Left ventricle myocardium inferior (tissue), 1 donor: ENCODE measurements at places on chromosomes 4 and X. TPM values are rescaled to one million over a fixed set of nuclear protein-coding genes. Genes with fewer than 3 reads are reported as not detected.

The PSAPL1 gene
- total RNA-seq, result not detected

GRCh38 chrX:107565015-107565414 lies 63.3 kb upstream of the PRPS1 start:
- no peak for DNase-seq

- no peak for DNase-seq
Observed at GRCh38 chr4:17310269-17310652, 201.6 kb downstream of the QDPR start.

DNA sequence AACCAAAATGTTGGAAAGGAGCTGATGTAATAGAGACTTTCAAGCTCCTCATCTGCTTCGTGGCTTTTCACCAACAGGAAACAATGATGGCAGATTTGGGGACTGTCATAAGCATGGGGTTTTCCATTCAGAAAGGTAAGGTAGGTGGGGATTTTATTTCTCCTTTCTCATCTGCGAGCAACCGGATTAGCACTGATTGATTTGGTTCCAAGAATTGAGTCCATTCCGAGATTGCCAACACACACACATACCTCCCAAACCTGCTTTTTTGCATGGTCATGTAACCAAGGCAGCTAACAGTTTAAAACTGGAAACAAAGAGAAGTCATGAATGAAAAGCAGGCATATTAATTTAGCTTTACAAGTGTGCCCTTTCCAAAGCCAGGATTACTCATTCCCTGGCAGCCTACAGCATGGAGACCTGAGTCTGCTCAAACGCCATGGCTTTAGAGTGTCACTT lies 63.0 kb upstream of the LNX1 start:
- DNase-seq, result no peak

The SLC2A9 gene
- total RNA-seq, result 8.2 TPM

GRCh38 chrX:100407147-100407783 lies 2.8 kb downstream of the PCDH19 start:
- no peak for DNase-seq
